ENCODE measurements at places on chromosomes 1 and 21.

DNA sequence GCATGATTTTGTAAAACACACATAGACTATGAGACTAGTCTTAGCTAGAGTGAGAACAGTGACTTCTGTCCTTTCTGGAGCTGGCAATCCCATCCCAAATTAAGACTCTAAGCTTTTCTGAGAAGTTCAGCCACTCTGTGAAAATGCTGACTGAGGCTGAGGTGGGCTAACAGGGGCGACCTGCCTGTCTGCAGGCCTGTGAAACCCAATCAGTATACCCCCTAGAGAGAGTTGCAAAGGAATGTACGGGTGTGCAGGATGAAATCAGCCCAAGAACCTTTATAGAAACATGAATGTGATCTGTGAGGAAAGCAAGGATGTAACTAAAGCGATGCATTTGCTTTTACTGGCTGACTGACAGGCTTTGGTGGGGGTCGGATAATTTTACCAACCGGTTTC is 16.0 kb upstream of the TBX15 start:
- no peak for DNase-seq

DNA sequence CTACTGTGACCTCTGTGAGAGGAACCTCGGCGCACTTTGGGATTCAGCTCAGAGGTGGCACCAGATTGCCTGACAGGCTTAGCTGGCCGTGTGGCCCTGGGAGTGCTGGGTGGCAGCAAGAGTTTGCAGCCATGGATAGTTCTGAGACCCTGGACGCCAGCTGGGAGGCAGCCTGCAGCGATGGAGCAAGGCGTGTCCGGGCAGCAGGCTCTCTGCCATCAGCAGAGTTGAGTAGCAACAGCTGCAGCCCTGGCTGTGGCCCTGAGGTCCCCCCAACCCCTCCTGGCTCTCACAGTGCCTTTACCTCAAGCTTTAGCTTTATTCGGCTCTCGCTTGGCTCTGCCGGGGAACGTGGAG is 67.5 kb downstream of the DISC1 start:
- no peak for DNase-seq

DNA sequence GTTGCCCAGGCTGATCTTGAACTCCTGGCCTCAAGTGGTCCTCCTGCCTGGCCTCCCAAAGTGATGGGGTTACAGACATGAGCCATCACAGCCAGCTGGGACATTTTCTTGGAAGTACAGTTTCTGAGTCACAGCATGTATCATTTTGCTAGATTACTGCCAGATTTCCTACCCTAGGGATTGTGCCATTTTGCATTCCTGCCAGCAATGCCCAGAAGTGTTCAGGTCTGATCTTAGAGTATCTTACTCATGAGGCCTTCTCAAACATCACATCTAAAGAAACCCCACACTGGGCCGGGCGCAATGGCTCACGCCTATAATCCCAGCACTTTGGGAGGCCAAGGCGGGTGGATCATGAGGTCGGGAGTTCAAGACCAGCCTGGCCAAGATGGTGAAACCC is 10.2 kb downstream of the BMP8A start:
- no peak for DNase-seq

GRCh38 chr1:116836099-116836498 is 73.6 kb upstream of the PTGFRN start:
- DNase-seq = no peak

- DNase-seq = no peak
Observed at GRCh38 chr1:89873770-89874169, 52.9 kb downstream of the LRRC8D start.
